ENCODE measurements at places on chromosomes 12 and 14.

- no peak for DNase-seq
Measured at GRCh38 chr12:56288705-56289387, 11.3 kb downstream of the CS start.

- no peak for DNase-seq
Measured at GRCh38 chr14:72790887-72791566, 102.9 kb downstream of the DPF3 start.

DNA sequence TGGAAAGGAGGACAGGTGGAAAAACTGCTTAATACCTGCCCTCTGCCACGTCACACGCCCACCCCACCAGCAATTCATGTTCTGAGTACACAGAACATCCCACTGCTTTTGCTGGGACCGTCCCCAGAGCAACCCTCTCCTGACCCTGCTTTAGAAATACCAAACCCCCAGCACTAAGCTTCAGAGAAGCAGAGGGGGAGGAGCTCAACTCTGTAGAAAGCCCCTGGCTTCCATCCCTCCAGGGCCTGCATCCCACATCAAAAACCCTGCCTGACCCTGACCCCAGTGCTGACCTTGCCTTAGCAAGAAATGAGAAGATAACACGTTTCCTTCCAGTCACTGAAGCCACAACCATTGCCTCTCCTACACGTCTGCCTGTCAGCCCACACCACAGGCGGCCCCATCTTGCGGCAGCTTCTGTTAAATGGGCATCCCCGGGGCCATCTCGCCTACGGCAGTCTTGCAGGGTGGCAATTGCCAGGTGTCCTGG lies 19.7 kb downstream of the VDR start:
- no peak for DNase-seq

DNA sequence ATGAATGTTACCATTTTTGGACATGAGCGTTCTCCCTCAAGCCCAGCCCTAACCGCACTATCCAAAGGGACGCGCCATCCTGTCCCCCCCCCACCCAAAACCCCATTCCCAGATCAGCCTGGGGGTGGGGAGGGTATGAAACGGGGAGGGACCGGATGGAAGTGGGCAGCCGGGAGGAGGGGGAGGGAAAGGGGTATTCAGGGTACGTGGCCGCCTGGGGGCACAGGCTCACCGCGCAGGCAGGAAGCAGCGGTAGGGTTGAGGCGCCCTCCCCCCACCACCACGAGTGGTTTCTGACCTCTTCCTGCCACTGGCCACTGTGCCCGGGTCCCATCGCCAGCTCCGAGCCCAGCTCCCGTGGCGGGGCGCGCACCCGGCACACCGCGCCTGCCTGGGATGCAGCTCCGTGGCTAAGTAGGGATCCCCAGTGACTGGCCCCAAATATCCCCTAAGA lies 1.4 kb downstream of the ACTN1 start:
- DNase-seq = peak; percentile 62

DNA sequence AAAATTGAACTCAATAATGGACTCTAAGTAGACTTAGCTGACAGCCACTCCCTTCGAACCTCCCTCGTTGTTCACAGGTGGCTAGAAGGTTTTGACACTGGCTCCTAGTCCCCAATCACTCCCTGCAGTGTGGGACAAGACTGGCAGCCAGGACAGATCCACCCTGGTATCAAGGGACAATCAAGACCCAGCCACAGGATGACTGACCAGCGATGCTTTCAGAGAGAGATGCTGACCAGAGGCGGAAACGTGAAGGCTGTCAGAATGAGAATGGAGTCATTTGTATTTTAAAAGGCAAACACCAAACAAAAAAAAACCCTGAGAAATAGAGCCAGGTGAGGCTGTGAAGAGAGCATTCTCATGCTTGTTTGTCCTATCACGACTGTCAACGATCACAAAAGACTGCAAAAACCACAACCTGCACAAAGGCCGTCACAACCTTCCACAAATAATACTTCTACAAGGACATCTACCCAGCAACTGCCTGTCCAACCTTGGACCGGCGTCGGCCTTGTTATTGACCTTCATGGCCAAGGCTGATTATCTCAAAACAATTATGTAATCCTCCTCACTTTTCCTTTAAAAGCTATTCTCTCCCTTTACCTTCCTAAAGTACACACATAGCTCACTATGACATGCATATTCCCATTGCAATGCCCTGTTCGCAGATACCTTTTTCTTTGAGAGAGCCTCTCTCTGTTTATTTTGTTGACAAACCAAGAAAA lies 13.2 kb downstream of the EIF5 start:
- no peak for DNase-seq

DNA sequence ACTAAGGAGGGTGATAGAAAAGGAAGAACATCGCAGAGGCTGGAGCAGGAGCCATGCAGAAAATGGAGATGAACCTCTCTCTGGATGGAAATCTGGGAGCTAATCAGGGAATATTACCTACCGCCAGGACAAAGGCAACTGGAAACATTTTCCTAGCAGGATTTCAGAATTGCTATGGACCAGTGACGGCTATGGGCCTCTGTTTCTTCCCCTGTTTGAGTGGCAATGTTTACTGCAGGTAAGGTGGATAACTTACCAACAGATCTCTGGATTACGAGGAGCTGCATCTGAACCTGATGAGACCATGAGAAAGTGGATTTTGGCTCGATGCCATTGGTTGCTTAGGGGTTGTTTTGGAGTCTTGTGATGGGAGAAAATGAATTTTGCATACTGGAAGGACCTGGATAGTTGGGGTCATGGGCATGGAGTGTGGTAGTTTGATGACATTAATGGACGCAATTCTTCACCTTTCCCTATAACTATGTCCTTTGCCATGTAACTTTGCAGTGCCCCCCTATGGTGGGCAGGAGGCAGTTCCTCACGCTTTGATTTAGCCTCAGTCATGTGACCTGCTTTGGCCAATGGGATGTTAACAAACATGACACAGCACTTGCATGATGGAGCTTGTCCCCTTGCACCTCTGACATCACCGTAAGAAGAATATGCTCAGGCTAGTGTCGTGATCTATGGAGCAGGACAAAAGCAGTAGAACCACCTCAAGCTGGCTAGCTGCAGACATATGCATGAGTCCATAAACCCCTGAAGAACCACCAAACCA lies 51.1 kb downstream of the CALM1 start:
- DNase-seq = peak; percentile 15

- DNase-seq = no peak
Measured at GRCh38 chr14:33210311-33210710, 271.6 kb downstream of the NPAS3 start.

DNA sequence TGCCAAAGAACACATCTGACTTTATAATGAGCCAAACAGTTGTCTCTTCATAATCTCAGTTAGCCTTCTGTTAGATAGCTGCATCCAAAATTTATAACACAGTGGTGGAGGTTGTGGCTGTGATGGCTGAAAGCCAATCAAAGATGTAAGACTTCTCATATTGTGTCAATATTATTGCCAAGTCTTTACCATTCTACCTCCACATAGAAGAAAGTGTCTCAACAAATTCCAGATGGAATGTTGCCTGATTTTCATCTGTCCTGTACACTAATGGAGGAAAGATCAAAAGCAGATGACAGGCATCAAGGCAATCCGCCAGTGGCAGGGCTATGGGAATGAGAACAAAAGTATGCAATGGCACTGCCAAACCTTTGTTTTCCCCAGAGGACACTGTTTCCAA lies 813.1 kb upstream of the NOVA1 start:
- no peak for DNase-seq

GRCh38 chr14:68590201-68590522 lies 202.7 kb downstream of the ZFP36L1 start:
- DNase-seq = no peak

DNA sequence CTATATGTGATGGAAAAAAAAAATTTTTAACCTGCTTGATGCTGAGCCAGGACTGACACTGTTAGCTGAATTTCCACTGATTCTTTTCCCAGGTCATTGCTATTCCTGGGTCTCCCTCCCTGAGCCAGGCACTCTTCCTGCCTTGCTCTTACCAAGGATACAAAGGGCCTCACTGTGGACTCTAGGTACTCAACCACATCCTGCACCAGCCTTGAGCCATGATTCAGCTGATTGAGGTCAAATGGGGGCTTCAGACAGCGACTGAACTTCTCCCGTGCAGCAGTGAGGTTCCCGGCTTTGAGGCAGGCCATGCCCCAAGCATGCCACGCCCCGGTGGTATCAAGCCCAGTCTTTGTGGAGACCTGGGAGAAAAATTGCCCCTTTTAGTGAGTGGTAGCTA lies 54.3 kb downstream of the ZFYVE26 start:
- no peak for DNase-seq

All from ascending aorta (tissue), 2 donors.